ENCODE measurements at places on chromosomes 16 and 17.
A peak's percentile ranks its signal among the peaks of the same experiment; 100 is the strongest.

DNA sequence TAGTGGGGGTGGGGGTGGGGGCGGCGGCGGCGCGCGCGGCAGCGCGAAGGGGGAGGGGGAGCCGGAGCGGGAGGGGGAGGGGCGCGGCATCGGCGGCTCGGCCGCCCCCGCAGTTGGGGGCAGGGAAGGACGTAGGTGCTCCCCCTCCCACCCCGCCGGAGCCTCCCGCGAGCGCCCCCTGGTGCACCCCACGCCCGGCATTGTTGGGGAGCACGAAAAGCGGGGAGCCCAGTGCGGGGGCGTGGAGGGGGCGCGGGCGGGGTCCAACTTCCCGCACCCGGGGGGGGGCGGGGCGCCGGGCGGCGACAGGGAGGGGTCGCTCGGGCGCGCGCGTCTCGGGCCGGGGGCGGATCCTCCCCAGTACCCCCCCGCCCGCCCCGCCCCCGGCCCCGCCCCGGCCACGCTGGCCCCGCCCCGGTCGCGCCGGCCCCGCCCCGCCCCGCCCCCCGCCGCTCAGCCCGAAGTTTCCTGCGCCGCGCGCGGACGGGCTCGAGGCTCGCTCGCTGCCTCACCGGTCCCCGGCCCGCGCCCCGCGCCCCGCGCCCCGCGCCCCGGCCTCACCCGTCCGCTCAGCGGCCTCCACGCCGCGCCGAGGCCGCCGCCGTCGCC lies at the start of gene CACNA1H:
CACNA1H (plus strand) TSS at position 456 of the 609 bp plus-strand sequence. CDS start 632 bp downstream, outside the sequence.
- no peak for DNase-seq

- DNase-seq, result peak; percentile 50
These were observed 56.1 kb upstream of the STAC2 start for GRCh38 chr17:39281806-39282205.

- DNase-seq, result no peak
These were observed 4.1 kb downstream of the SYNGR2 start for GRCh38 chr17:78172249-78173051.

- peak; percentile 15 for DNase-seq
These were observed 43.6 kb downstream of the NOS2 start for GRCh38 chr17:27756467-27757371.

DNA sequence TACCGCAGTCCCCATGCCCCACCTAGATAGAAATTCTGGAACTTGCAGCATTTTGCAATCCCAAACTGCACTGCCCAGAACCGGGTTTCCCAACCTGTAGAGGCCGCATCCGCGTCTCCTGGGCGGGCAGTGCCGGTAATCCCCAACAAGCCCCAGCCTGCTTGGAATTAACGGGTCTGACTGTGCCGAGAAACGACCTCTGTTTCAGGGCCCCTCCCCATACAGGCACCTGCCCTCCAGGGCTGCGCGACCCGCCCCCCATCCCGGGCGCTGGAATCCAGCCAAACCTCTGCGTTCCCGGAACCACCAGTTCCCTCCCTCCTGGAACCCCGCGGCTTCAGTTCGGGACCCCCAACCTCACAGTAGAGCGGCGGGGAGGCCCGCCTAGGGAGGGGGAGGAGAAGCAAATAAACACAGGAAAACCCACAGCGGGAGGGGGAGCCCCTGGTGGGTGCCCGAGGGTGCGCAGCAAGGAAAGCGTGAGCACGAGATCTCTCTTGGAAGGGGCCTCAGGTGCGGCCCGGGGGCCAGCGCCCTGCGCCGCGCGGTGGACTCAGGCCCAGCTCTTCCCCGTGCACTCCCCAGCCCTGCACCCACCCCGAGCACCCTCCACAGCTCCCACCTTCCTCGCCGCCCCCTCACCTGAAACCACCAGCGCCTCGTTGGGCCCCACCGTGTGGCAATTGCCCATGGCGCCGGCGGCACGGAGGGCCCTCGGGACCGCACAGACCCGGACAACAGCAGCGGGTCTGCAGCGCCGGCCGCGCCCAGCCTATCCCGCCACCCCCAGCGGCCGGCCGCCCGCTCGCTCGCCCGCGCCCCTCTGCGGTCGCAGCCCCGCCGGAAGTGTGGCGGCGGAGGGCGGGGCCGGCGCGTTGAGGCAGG lies at the start of gene FLOT2:
FLOT2 (minus strand) TSS at position 850 of the 885 bp plus-strand sequence; CDS start at position 691, 159 bp downstream.
- DNase-seq, result peak; percentile 26

DNA sequence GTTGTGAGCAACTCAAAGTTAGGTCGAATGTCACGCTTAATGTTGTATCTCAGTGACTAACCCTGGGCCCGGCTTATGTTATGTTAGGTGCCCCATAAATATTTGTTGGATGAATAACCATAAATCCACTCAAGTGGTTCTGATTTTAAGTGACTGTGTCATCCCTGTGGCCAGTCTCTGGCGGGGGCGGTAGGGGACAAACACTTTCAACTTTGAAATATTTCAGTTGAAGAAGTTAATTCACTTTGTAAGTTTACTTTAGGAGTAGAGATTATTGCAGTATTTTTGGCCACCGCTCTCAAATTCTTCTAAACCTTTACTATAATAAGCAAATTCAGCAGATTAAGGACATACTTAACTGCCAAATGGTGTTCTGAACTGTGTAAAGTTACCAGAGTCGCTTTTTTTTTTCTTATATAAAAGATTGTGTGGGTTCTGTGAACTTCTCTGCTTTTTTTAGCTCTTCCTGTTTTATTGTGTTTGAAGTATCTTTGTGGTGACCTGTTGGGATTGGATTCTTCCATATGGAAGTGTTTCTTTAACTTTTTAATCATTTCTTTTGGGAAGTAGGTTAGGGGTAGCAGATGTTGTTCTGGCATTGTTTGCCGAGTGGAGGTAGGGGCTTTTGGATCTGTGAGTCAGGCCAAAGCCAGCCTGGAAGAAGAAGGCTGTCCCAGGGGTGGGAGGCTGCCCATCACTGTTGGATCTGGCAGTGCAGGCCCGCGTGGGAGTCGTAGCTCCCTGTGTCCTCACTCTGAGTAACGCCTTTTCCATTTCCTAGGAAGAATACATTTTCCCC lies 61.4 kb upstream of the TBX2 start:
- peak; percentile 75 for DNase-seq

All from fibroblast of upper back skin (primary cell).